Activated CD8-positive, alpha-beta memory T cell treated with anti-CD3 and anti-CD28 coated beads, Interleukin-2, amount 50 U/mL, for 4 hours (primary cell): ENCODE measurements at places on chromosomes 16 and 17.

- no peak for DNase-seq
Observed at GRCh38 chr17:43914451-43914850, 7.1 kb upstream of the MPP2 start.

GRCh38 chr17:28528327-28529012 lies 22.3 kb downstream of the FOXN1 start:
- no peak for DNase-seq

DNA sequence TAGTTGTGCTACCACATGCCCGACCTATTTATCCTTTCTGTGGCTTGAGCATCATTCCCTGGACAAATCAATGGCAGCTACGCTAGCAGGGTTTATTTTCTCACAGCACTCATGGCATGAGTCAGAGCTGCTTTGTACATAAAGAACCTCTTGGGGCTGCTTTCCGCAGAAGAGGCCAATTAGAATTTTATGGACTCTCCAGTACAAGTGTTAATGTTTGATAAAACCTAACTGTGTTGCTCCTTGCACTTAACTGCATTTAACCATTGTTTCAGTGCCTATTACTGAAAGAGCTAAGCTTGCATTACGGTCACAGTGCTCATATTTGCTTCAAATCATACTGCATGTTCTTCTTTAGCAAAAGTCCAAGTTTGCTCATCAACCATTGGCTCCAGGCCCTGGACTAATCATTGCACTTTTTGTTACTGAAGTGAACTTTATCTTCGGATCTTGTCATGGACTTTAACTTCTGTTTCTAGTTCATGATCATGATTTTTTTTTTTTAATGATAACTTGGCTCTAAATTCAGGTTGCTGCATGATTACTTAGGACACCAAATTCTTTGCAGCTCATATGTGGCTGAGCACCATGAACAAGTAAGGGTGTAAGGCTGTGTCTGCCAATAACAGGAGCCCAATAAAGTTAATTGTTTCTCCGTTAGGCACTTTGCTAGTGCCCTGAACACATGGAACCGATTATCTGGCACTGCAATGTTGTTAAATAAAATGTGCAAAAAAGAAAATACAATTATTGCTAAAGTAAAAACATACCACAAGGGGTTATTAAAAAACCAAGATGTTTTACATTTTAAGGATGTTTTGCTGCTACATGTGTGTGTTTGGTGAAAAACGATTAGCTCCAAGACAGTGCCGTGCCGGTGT lies 492.2 kb downstream of the KCNJ2 start:
- DNase-seq = no peak

GRCh38 chr16:4241258-4241927 lies 487 bp downstream of the SRL start:
- no peak for DNase-seq

GRCh38 chr17:61486135-61487120 lies 34.2 kb downstream of the TBX4 start:
- DNase-seq = no peak

GRCh38 chr17:50946891-50947781 lies 81.0 kb upstream of the TOB1 start:
- no peak for DNase-seq

DNA sequence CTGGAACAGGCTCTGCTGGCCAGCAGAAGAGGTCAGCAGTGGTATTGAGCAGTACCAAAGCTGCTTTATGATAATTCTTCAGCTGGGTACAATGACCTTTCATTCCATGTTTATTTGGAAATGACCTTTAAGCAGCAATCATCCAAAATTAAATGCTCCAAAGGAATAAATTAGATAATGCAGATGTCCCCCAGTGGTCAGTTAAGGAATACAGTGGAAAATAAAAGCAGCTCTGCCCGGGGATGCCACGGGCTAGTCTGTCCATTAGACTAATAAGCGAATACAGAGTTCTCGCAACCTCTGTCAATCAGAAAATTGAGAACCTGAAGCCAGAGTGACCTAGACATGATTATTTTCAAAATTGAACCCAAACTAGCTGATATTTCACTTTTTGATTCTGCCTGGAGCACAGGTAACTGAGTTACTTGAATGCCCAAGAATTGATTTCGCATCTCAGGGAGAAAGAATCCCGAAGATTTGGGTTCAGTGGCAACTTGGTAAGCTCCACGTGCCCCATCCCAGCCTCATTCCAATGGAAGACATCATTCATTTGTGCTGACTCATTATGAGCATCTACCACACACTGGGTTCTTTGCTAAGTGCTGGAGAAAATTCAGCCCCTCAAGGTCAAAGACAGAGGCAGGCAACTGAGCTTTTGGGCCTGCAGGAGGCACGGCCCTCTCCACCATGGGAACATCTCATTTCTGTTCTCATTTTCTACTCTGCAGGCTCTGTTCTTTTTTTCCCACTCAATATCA lies 34.4 kb upstream of the SLC39A11 start:
- DNase-seq = no peak
